ENCODE measurements at places on chromosomes 12 and 14. TPM values are rescaled to one million over a fixed set of nuclear protein-coding genes. Genes with fewer than 3 reads are reported as not detected.

- DNase-seq, result no peak
These were observed 119.5 kb downstream of the VEZT start for GRCh38 chr12:95337146-95337545.

DNA sequence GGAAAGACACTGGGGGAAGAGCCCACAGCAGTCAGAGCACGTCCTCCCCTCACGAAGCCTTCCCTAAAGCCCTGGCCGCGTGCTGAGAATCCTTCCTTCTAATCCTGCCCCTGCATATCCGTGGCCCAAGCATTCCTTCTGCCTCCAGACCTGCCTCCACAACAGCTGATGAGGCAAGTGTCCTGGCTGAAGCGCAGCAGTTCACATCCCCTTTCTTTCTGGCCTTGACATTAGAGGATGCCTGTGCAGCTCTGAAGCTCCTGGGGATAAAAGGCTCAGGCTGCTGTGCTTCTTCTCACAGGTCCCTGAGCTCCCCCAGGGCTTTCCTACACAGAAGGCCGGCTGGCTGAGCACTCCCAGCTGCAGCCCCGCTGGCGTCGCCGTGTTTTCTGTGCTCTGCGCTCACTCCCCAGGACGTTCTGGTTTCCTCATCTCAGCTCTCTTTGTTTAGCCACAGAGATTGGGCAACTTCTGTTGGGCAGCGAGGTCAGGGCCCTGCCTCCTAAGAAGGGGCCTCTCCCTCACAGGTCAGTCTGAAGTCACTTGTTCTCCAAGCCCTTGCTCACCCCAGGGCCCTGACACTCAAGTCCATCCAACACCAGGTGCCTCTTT lies 45.8 kb downstream of the NINJ2 start:
- peak; percentile 68 for DNase-seq

GRCh38 chr14:52443506-52443905 lies 108.8 kb downstream of the TXNDC16 start:
- no peak for DNase-seq

DNA sequence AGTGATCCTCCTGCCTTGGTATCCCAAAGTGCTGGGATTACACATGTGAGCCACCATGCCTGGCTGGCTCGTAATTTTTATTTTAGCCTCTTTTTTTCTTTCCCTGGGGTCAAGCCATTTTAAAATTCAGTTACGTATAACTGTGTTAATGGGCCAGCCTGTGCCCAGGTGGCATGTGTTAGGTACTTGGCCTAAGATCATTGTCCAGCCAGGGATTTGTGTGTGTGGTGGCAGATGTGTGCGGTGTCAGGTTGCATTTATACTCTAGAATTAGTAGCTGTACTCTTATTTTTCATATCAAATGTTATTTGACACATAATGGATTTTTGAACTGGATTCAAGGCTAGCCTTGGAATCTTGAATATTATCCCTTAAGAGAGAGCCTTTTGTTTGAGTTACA lies 69.3 kb downstream of the FBXO34 start:
- DNase-seq, result no peak

- peak; percentile 72 for DNase-seq
These were observed 238.8 kb downstream of the PAWR start for GRCh38 chr12:79451978-79452377.

GRCh38 chr14:55353686-55354467 lies 57.8 kb downstream of the ATG14 start:
- DNase-seq, result no peak

GRCh38 chr14:54221971-54222370 lies 174.8 kb upstream of the CDKN3 start:
- no peak for DNase-seq

The AGAP2 gene
- total RNA-seq, result 2.7 TPM

The CCDC85C gene
- total RNA-seq, result 28.3 TPM

The OAS2 gene
- total RNA-seq, result 3.5 TPM

The ABCD2 gene
- 0.43 TPM for total RNA-seq

The MORN3 gene
- 8.3 TPM for total RNA-seq

The TAC3 gene
- 2.9 TPM for total RNA-seq

The RNASE7 gene
- 0.43 TPM for total RNA-seq

All from testis (tissue), 5 donors.